ENCODE measurements at places on chromosomes 3 and 15.

DNA sequence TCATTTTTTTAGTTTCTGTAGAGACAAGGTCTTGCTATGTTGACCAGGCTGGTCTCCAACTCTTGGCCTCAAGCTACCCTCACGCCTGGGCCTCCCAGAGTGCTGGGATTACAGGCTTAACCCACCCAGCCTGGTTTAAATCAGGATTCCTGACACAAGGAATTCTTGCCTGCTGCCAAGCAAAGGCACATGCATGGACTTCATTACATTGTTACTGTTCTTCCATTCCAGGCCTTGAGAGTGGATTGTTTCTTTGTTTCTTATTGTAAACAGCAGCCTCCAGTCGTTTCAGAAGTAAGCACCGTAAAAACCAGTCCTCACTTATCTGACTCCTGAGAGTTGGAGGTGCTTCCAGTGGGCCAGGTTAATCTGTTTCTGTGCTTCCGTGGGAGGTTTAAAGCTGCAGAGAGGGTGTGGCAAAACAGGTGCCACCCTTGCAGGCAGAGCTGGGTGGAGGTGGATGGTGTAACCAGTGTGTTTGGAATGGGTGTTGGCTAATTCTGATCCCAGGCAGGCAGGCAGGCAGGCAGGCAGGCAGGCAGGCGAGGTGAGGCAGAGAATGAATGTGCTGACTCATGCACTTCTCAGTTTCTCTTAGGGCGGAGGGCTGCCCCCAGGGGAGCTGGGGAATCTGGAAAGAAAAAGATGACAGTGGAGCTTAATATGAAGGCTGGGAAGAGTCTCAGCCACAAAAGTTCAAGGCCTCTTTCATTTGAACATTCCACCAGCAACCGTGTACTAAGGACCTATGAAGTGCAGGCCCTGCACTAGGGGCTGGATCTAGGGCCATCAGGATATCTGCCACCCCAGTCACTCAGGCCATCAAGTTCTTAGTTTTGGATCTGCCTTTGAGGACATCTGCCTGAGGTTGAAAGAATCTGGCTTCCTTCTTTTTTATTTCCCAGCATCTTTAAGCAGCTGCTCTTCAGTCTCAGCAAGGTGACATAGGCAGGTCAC lies 37.0 kb upstream of the CDCP1 start:
- H3K27ac ChIP-seq, result no peak overlapping the region
- H3K4me1 ChIP-seq, result peaks cover 3% of the 10 kb centered on the region
- DNase-seq, result peak; percentile 61
- H3K36me3 ChIP-seq, result no peaks in the 10 kb centered on the region

DNA sequence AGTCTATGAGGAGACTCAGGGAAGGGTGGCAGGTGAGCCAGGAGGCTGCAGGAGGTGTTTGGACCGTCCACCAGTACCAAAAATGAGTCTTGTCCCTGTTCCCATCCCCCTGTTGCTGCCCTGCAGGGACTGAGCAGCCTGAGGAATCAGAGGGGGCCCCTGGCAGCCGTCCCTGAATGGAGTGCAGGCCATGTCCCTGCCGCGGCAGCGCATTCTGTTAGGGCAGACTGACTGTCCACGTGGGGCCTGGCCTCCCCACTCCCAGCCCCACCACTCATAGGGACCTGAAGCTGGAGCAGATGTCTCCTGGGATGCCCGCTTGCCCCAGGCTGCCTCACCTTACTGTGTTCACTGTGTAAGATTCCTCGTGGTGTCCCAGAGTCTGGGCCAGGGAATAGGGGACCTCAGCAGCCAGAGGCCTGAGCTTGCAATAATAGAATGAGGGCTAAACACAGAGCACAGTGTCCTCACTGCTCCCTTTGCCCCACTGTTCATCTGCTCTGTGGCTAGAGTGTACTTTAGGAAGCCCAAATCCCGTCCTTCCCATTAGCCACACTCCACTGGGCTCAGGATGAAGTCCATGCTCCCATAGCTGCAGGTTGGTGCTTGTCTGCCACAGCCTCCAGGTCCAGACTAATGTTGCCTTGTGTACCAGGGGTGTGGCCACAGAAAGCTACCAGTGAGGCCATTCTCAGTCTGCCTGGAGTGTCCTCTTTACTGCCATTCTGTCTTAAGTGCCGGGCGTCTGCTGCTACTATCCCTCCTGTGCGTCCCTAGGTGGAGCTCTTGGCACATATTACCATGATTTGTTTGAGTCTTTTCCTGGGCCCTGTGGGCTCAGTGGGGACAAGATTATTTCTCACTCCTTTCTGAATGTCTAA lies 63.2 kb downstream of the HCN4 start:
- DNase-seq, result peak; percentile 71
- H3K27me3 ChIP-seq, result no peaks in the 10 kb centered on the region
- H3K27ac ChIP-seq, result no peak overlapping the region
- no peaks in the 10 kb centered on the region for H3K4me1 ChIP-seq
- H3K36me3 ChIP-seq, result peaks cover 6% of the 10 kb centered on the region
- H3K4me3 ChIP-seq, result no peak overlapping the region

DNA sequence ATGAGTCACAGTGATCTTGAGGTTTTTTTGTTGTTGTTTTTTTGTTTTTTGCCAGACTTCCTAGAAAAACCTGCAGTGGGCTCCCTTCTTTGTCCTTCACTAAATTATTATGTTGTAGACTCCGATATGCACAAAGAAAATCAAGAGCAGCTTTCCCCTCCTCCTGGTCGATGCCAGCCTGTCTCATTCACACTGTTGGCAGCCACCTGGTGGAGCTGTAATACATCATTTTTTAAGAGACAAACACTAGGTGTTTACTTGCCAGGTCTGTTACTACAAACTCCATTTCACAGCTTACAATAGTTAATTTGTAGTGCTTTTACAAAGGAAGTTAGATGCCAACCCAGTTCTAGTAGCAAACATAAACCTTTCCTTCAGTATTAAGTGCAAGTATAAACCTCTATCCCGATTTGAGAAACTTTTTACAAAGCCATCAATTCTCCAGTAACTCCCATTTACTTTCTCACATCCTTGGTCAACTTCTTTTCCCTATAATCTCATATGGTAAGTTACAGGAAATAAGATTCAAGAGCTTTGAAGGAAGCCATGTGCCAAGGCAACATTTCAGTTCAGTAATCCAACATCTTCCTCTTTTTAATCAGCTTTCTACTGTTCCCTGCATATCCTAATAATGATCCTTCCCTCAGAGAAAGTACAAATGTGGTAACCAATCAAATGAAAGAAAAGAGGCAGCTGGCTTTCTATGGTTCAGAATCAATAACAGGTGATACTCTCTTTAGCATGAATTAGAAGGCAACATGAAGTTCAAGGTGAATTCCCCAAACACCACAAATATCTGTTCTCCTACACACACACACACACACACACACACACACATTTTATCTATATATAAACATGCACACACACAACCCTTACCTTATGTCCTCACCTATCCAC lies 14.0 kb downstream of the AAGAB start:
- peaks cover 1% of the 10 kb centered on the region for H3K4me1 ChIP-seq
- H3K27me3 ChIP-seq, result no peaks in the 10 kb centered on the region
- H3K27ac ChIP-seq, result no peak overlapping the region

GRCh38 chr15:101563176-101563796 lies 73.8 kb upstream of the PCSK6 start:
- no peaks in the 10 kb centered on the region for H3K36me3 ChIP-seq
- DNase-seq, result no peak
- H3K4me3 ChIP-seq, result no peak overlapping the region
- H3K4me1 ChIP-seq, result no peaks in the 10 kb centered on the region
- H3K27me3 ChIP-seq, result no peaks in the 10 kb centered on the region
- H3K27ac ChIP-seq, result no peak overlapping the region

GRCh38 chr15:23467110-23467600 lies 20.1 kb upstream of the GOLGA6L2 start:
- no peaks in the 10 kb centered on the region for H3K4me1 ChIP-seq
- H3K4me3 ChIP-seq, result no peak overlapping the region
- no peaks in the 10 kb centered on the region for H3K36me3 ChIP-seq
- no peak overlapping the region for H3K27ac ChIP-seq
- H3K27me3 ChIP-seq, result no peaks in the 10 kb centered on the region
- DNase-seq, result no peak

GRCh38 chr3:25751725-25752124 lies 31.5 kb downstream of the NGLY1 start:
- no peak overlapping the region for H3K27ac ChIP-seq
- no peaks in the 10 kb centered on the region for H3K4me1 ChIP-seq
- DNase-seq, result no peak
- peaks cover 6% of the 10 kb centered on the region for H3K36me3 ChIP-seq
- H3K27me3 ChIP-seq, result no peaks in the 10 kb centered on the region

DNA sequence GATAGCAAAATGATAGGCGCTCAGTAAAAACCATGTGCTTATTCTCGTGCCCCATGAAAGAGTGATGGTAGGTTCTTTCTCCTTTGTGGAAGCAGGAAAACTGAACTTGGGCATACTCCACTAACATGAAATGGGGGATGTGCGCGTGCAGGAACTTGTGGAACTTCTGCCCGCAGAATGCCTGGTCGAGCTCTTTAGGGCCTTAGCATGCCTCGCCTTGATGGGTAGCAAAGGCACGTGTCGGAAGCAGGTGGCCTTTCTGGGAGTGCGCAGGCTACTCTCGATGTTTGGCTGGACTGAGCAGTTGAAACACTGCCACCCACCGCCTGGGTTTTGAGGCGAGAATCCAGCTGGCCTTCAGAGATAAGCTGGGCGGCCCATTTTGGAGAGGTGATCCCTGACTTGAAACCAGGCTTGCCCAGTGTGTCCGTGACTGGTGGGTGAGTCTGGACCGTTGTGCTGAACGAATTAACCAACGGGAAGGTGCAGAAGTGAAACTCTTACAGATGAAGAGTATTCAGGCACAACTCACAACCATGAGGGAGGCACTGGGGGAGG lies 842 bp downstream of the PCCB start:
- peak overlapping the region; percentile 93 for H3K27ac ChIP-seq
- peaks cover 5% of the 10 kb centered on the region for H3K4me1 ChIP-seq
- DNase-seq, result peak; percentile 10
- peak overlapping the region; percentile 90 for H3K4me3 ChIP-seq

- H3K4me3 ChIP-seq, result no peak overlapping the region
- H3K27me3 ChIP-seq, result no peaks in the 10 kb centered on the region
- H3K4me1 ChIP-seq, result no peaks in the 10 kb centered on the region
- no peaks in the 10 kb centered on the region for H3K36me3 ChIP-seq
Observed at GRCh38 chr3:22115581-22115980, 364.6 kb upstream of the ZNF385D start.

DNA sequence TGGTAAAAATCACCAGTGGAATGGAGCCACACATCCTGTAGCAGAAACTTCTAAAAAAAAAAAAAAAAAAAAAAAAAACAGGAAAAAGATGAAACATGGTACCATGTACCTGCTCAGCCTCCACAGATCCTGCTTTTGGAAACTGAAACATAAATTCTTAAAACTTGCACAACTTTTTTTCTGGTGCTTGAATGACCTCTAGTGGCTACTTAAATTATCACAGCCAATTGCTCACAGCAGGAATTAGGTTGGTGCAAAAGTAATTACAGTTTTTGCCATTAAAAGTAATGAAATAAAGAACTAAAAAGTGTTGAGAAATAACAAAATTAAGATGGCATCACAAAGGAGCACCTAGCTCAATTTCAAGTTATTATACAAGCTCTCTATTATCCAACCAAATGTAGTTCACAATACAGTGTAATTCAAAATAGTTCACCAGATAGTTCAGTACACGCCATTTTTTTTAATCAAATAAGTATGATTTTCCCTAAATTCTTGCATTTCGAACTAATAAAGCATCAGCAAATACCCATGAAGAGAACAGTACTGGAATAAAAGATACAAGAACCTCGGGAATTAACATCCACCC lies 80.6 kb downstream of the ULK4 start:
- H3K27ac ChIP-seq, result no peak overlapping the region
- H3K27me3 ChIP-seq, result no peaks in the 10 kb centered on the region
- no peaks in the 10 kb centered on the region for H3K36me3 ChIP-seq
- no peak for DNase-seq
- H3K4me1 ChIP-seq, result no peaks in the 10 kb centered on the region

- peak; percentile 41 for DNase-seq
- no peak overlapping the region for H3K4me3 ChIP-seq
- no peaks in the 10 kb centered on the region for H3K27me3 ChIP-seq
- H3K27ac ChIP-seq, result no peak overlapping the region
- H3K36me3 ChIP-seq, result no peaks in the 10 kb centered on the region
Observed at GRCh38 chr15:101201411-101202174, 50.3 kb downstream of the CHSY1 start.

- no peak overlapping the region for H3K4me3 ChIP-seq
Observed at GRCh38 chr3:53956586-53956985, 64.9 kb upstream of the SELENOK start.

DNA sequence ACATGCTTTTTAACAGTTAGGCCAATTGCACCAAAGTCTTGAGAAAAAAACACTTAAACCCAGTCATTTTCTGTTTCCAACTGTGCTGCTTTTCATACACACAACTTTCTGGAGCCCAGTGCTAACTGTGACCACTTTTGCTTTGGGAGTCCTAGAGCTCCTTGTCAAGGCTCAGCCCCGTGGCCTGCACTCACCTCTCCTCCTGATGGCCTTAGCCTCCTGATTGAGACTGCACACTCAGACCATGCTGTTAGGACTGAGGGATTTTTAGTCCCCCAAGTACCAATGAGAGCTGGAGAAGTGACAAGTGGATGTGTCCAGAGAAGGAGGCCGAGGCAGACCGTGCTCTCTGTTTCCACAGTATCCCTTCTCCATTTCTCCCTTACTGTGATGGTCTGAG lies 15.2 kb upstream of the RARRES1 start:
- H3K4me3 ChIP-seq, result no peak overlapping the region
- no peak overlapping the region for H3K27ac ChIP-seq
- no peaks in the 10 kb centered on the region for H3K4me1 ChIP-seq
- H3K27me3 ChIP-seq, result no peaks in the 10 kb centered on the region
- DNase-seq, result no peak

GRCh38 chr3:196660381-196661166 lies 21.1 kb downstream of the NRROS start:
- DNase-seq, result no peak
- H3K27ac ChIP-seq, result no peak overlapping the region
- no peaks in the 10 kb centered on the region for H3K36me3 ChIP-seq
- no peak overlapping the region for H3K4me3 ChIP-seq
- peaks cover 3% of the 10 kb centered on the region for H3K4me1 ChIP-seq

GRCh38 chr3:29430558-29430971 lies 149.7 kb downstream of the RBMS3 start:
- H3K4me1 ChIP-seq, result no peaks in the 10 kb centered on the region
- no peaks in the 10 kb centered on the region for H3K27me3 ChIP-seq
- no peak for DNase-seq
- H3K36me3 ChIP-seq, result no peaks in the 10 kb centered on the region

DNA sequence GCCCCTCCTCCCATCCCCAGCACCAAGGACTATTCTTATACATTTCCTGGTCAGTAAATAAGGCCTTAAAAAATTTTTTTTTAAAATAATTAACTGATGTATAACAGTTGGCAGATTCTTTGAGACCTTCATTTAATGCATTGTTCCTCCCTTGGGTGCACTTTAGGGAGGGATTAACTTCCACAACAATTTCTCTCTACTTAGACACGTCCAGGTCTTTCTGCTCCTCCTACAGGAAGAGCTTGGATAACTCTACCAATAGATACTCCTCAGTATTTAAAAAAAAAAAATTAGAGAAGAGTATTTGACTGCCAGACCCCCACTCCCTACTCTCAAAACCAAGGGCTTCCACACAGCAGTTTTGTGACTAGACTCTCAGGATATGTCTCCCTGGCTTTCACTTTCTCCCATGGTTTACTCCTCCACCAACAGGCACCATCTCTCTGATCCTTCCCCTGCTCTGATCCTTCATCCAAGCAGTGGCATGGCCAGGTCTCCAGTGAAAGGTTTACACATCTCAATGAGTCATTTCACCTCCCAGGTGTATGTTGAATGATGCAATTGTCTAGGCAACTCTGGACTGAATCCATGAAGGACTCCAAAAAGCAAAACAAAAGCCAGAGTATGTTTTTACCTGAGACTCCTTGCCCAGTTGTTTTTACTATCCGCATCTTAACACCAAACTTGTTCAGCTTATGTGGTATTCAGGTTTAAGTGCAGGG lies 7.4 kb downstream of the ZIC4 start:
- no peaks in the 10 kb centered on the region for H3K36me3 ChIP-seq
- peaks cover 46% of the 10 kb centered on the region for H3K27me3 ChIP-seq
- peak overlapping the region; percentile 68 for H3K4me3 ChIP-seq
- DNase-seq, result peak; percentile 19
